ENCODE measurements at places on chromosomes 1 and 21.

DNA sequence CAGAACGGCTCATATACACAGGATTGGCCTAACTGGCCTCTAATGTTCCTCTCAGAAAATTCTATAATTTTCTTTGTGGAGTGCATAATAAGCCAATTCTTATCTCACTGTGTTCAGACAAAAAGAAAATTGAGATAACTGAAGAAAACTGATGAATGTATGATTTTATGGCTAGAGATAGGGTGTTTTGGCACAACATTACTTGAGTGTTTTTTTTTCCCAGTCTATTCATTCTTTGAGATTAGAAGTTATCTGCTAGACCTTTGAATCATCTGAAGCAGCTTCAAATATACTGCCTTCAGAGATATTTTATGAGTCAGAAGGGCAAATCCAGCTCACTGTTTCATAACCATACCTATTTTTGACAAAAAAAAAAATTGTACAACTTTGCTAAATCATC, 85.6 kb downstream of the VAV3 start:
- DNase-seq, result no peak

DNA sequence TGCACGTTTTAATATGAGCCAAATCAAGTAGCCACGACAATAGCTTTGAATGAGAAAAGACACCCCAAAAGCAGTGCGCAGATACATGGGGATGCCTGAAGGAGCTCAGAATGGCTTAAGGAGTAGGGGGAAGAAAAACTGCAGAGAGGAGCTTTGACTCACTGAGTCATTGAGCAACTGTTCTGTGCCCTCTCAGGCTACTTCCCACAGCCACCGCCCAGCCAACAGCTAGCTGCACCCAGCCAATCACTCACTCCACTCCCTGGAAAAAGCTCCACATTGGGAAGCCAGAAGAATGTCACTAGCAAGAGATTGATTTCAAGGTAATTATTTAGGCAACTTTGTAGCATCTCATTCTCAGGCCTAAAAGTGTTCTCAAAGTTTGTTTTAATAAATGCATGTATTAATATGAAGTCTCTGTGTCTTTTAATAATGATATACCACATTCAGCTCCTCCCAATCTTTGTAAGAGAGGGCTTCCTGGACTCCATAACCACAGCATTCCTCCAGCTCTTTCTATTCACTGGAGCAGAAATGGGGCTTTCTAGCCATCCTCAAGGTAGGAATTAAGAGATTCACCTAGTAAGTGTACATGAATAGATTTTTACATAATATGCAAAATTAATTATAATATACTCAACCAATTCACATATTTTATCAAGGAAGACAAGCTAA, 16.8 kb downstream of the DUSP10 start:
- DNase-seq, result no peak

GRCh38 chr21:15221799-15222386, 157.1 kb upstream of the NRIP1 start:
- DNase-seq, result no peak

- DNase-seq, result no peak
Observed at GRCh38 chr1:114079596-114080190, 74.0 kb downstream of the SYT6 start.

GRCh38 chr21:32921632-32922230, 104.0 kb upstream of the OLIG2 start:
- DNase-seq, result no peak

DNA sequence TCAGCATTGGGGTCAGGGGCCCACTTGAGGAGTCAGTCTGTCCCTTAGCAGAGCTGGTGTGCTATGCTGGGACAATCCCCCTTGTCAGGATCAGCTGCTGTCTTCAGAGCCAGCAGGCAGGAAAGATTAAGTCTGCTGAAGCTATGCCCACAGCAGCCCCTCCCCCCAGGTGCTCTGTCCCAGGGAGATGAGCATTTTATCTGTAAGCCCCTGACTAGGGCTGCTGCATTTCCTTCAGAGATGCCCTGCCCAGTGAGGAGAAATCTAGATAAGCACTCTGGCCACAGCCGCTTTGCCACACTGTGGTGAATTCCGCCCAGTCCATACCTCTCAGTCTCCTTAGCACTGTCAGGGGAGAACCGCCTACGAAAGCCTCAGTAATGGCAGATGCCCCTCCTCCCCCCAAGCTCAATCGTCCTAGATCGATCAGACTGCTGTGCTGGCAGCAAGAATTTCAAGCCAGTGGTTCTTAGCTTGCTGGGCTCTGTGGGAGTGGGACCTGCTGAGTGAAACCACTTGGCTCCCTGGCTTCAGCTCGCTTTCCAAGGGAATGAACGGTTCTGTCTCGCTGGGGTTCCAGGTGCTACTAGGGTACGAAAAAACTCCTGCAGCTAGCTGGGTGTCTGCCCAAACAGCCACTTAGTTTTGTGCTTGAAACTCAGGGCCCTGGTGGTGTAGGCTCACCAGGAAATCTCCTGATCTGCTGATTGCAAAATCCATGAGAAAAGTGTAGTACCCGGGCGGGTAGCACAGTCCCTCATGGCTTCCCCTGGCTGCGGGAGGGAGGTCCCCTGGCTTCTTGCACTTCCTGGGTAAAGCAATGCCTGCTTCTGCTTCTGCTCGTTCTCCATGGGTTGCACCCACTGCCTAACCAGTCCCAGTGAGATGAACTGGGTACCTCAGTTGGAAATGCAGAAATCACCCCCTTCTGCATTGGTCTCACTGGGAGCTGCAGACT, 25.1 kb upstream of the TP53BP2 start:
- DNase-seq, result no peak

- no peak for DNase-seq
Observed at GRCh38 chr1:60581455-60582220, 500.7 kb upstream of the NFIA start.

DNA sequence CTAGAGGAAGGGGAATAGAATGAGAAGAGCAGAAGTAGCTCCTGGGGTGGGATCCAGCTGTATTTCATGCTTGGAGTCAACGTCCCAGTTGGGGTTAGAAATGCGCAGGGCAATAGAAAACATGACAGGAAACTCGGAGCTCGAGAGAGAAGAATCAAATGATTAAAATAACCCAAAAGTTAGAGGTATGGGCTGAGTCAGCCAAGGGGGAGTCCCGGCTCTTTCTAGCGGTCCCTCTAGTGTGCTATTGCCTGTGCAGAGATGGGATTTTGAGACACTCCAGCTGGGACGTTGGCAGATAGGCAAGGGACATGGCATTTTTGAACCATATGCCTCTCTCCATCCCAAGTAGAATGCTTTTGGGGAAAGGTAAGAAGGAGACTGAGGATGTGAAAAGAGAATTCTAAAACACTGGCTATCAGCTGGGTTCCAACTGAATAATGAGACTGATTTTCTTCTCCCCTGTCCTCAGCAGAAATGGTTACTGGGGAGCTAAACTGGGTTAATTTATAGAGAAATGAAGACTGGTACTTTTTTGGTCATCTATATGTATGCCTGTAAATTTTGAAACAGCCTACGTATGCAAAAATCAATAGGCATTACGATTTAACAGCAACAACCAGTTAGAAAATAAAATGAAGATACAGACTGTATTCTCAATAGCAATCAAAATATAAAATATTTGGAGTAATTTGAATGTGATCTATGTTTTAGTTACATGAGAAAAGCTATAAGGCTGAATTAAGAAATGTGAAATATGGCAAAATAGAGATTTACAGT, 7.0 kb upstream of the VPS26C start:
- DNase-seq, result no peak

DNA sequence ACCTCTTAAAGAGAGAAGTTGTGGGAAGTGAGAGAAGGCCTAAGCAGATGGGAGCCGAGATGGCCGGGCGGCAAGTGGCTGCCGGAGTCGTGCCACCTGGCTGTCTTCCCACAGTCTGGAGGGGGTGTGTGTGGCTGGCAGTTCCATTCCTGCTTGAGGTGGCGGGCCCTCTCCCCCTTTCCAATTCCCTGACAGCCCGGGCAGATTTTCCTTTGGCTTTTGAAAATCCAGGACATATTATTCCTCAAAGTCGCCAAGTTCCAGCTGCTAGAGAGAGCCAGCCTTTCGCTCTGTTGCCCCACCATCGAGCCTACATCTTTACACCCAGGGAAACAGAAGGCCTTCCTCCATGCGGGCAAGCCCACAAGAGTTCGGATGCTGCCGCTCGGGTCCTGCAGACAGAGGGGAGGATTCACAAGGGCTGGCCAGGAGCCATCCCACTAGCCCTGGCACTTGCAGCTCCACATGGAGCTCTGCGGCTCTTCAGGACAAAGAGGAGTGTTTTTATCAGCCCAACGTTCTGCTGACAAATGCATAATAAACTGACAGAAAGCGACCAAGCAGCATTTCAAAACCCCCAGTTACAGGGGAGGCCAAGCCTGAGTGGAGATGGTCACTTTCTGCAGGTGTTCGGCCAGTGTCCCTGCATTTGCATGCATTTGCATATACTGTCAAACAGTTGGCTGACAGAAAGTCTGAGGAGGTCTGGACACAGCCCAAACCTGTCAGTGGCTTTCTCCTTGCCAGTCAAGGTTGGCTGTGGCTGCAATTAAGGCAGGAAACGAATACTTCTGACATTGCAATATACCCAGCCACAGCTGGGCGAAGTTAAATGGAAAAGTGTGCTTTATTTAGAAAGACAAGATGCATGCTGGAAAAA, 45.9 kb downstream of the OLIG1 start:
- no peak for DNase-seq

DNA sequence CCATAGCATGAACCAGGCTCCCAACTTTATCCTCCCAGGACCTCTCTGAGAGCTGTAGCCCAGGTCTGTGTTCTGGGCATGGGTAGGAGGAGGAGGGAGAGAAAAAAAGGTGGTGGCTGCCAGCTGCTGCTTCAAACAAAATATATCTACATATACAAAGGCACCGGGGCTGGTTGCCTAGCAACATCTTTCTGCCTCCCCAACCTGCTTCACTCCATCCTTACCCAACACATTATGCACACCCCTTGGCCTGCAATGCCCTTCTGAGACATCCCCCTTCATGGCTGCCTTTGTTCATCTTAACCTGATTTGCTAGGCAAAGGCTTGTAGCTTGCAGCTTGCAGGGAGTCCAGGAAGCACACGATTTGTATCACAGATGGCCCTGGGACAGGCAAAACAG, 27.2 kb upstream of the ATP1A1 start:
- no peak for DNase-seq

DNA sequence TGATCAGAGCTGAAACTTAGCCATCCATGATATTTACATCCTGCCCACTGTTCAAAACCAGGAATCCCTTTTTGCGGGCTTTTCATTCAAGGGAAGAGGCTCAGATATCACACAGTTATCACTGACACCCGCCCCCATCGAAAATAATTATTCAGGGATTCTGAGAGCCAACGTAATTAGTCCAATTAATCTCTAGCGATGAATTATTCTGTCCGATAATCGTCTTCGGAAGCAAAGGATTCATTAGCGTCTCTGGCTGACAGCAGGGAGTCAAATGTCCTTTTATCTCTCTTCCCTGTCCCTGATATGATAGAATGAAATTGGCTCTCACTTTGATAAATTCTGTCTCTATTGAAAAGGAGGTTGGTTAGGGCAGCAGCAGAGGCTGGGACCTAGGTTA, 140.4 kb upstream of the IPO9 start:
- DNase-seq, result no peak

GRCh38 chr1:17588048-17588871, 48.8 kb downstream of the ARHGEF10L start:
- no peak for DNase-seq

GRCh38 chr21:26389971-26390641, 183.0 kb downstream of the CYYR1 start:
- DNase-seq, result no peak

DNA sequence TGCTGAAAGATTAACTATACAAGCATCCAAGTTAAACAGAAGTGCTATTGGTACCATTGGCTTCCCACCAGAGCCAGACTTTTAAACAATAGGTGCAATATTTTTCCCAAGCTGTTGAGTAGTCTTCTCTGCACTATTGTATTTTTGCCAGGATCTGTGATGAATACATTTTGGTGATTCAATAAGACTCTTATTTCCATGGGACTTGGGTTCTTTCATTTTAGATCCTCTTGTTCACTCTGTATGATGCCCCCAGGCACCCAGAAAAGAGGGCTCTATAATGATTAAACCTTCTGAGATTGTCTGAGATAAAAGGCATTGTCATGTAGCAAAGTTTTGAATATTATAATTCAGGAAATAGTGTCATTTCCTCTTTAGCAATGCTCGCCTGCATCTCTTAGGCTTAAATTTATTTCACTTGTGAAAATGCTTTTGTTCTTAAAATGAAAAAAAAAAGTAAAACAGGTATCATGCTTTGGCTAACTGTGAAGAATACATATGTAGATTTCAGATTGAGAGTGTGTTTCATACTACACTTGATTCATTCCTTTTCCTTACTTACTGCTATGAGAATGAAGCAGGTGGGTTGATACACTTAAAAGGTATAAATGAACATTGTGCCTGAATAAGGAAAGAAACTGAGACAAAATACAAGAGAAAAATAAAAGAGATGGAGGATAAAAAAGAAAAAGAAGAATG, 275.0 kb downstream of the HMCN1 start:
- no peak for DNase-seq

- DNase-seq, result no peak
Observed at GRCh38 chr1:32465578-32465933, 684 bp downstream of the ZBTB8B start.

DNA sequence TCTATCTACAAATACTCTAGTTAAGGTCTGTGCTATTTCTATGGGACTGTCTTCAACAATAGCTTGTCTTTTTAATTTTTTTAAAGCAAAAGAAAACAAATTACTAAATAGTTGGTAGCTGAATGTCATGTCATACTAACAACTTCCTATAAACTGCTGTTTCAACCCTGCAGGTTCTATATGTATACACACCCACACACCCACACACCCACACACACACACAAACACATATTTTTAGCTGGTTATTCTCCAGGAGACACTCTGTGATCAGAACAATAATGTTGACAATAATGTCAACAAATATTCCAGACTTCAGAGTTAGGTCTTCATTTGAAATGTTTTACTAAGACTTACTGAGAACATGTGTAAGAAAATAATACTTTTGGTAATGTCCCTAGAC, 66.7 kb downstream of the AK5 start:
- no peak for DNase-seq

DNA sequence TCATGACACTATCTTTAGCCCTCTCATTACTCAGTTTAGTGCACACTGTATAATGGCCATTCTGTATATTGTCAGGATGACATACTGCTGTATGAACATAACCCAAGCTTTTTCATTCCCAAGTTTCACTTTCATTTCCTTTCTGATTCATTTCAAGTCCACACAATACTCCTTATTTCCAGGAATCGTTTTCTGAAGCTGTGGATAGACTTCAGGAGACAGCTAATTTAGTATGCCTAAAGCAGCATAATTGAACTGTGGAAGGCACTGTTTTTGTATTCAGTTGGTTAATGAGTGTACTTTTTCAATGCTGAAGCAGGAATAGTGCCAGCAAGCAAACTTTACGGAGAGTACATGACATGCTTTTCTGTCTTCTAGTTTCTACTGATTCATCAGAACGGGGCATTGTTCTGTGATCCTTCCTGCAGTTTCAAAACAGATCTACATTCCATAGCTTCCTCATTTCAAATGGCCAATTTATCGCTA, 578.5 kb upstream of the ZP4 start:
- DNase-seq, result no peak

DNA sequence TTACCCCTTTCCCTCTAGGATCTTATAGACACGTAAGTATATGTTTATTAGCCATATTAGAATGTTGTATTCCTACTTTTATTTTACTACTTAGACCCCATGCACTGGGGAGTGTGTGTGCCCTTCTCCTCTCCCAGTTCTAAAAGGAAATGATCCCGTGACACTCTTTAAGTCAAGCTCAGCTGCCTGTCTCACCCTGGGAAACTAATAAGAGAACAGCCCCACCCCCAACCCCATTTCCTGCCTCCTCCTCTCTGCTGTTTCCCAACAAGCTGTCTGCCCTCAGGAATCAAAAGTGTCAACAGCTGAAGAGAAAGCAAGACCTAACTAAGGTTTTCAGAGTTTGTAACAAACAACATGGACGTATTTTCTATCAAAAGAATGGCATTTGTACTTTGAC, 92.6 kb upstream of the VAV3 start:
- DNase-seq, result no peak

All from ovary (tissue), 10 donors.